ENCODE measurements at places on chromosomes 4 and X. TPM values are rescaled to one million over a fixed set of nuclear protein-coding genes. Genes with fewer than 3 reads are reported as not detected.

Gene MAGEB2
- not detected for total RNA-seq

Gene DCAF4L1
- total RNA-seq: 0.26 TPM

Gene MAGEC1
- total RNA-seq: not detected

Gene PHOX2B
- not detected for total RNA-seq

Gene GPC3
- total RNA-seq: 0.26 TPM

DNA sequence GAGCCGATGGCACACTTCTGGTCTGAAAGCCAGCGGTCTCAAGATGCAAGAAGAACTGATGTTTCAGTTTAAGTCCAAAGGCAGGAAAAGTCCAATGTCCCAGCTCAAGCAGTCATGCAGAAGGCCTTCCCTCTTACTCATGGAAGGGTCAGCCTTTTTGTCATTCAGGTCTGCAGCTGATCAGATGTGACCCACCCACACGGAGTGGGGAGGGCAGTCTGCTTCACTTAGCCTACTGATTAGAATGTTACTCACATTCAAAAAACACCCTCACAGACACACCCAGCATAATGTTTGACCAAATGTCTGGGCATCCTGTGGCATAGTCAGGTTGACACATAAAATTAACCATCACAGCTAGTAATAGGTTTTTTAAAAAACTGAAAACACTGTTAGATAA is 6.6 kb downstream of the HCCS start:
- DNase-seq: no peak

GRCh38 chr4:181594188-181594587 is 649.0 kb upstream of the TENM3 start:
- DNase-seq: no peak

DNA sequence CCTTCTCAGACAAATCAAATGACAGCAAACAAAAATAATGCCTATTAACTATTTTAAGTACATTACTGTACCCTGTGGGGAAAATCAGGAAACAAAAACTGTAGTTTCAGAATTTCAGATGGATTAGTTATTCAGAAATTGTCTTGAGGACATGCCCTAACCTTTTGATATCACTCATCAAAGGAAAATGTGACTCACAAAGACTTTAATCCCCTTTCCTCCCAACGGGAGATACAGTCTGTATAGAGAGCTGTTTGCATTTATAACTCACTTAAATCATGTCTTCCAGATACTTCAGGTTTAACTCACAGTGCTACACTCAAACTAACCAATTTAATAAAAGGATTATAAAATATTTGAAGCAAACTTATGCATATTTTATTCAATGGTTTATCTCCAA is 304.0 kb downstream of the MAPK10 start:
- DNase-seq: peak; percentile 84

- no peak for DNase-seq
Measured at GRCh38 chrX:13474164-13474516, 95.3 kb upstream of the EGFL6 start.

DNA sequence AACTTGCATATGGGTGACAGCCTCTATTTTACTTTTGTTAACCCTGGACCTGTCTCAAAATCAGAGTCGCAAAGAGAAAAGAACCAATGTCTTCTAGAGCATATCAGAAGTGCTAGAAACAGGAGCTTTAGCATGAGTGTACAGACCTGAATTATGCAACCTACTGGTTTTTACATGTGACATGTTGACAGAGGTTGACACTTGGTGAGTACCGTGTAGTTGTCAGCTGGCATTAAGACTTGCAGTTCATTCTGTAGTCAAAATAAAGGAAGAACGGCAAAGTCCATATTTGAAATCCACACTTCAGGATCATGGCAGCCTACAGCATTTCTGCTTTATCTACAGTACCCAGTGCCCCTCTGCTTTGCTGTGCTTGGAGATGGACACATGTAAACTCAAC is 291.9 kb upstream of the TENM3 start:
- DNase-seq: peak; percentile 10
